ENCODE measurements at places on chromosomes 5 and 9.

DNA sequence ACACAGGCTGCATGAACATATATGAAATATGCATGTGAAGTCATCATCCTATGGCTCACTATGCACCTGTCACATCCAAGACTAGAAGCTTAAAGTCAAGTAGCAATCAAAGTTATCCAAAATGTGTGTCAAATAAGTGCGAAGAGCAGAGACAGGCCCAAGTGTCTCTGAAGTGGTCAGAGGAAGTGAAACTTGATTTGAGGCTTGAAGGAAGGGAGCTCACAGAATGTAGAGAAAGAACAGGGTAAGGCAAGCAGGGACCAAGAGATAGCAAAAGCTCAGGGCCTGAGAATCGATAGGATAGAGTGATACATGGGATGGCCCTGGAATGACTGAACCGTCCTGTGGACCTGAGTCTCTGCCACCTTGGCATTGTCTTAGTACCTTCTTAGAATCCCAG lies 274.3 kb upstream of the TRPC7 start:
- peaks cover 9% of the 10 kb centered on the region for H3K27me3 ChIP-seq
- no peak overlapping the region for H3K27ac ChIP-seq
- H3K4me1 ChIP-seq = no peaks in the 10 kb centered on the region
- H3K36me3 ChIP-seq = no peaks in the 10 kb centered on the region
- no peak overlapping the region for H3K4me3 ChIP-seq
- no peak for DNase-seq

DNA sequence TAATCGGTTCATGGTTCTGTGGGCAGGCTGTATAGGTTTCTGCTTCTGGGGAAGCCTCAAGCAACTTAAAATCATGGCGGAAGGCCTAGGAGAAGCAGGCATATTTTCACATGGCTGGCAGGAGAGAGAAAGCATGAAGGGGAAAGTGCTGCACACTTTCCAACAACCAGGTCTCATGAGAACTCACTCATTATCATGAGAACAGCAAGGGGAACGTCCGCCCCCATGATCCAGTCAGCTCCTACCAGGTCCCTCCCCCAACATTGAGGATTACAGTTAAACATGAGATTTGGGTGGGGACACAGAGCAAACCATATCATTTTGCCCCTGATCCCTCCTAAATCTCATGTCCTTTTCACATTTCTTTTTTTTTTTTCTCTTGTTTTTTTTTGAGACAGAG lies 82.1 kb downstream of the EHMT1 start:
- no peaks in the 10 kb centered on the region for H3K36me3 ChIP-seq
- H3K27ac ChIP-seq = no peak overlapping the region
- no peak for DNase-seq
- H3K4me1 ChIP-seq = no peaks in the 10 kb centered on the region
- H3K4me3 ChIP-seq = no peak overlapping the region

- H3K27me3 ChIP-seq = no peaks in the 10 kb centered on the region
- H3K4me1 ChIP-seq = no peaks in the 10 kb centered on the region
- DNase-seq = no peak
Measured at GRCh38 chr9:86589273-86589672, 235.1 kb upstream of the TUT7 start.

- no peak for DNase-seq
- H3K4me1 ChIP-seq = peaks cover under 1% of the 10 kb centered on the region
- no peaks in the 10 kb centered on the region for H3K36me3 ChIP-seq
Measured at GRCh38 chr5:119405419-119405818, 46.9 kb upstream of the HSD17B4 start.

DNA sequence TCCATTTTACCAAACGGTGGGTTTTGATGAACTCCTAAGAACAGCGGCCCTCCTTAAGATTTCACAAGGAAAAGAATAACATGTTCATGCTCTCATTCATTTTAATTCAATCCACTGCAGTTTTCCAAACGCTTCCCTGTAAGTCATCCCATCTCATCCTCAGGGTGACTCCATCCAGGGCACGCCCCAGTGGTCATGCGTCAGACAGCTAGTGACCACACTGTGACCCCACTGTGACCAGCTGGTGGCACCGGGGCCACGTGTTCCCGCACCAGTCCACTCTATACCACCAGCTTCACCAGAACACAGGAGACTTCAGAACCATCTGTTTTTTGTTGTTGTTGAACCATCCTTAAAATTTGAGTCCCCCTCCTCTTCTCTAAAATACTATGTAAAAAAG lies 14.3 kb downstream of the ATPSCKMT start:
- H3K4me1 ChIP-seq = peaks cover 27% of the 10 kb centered on the region
- H3K4me3 ChIP-seq = no peak overlapping the region
- no peak overlapping the region for H3K27ac ChIP-seq
- DNase-seq = no peak
- no peaks in the 10 kb centered on the region for H3K27me3 ChIP-seq
- peaks cover 13% of the 10 kb centered on the region for H3K36me3 ChIP-seq

DNA sequence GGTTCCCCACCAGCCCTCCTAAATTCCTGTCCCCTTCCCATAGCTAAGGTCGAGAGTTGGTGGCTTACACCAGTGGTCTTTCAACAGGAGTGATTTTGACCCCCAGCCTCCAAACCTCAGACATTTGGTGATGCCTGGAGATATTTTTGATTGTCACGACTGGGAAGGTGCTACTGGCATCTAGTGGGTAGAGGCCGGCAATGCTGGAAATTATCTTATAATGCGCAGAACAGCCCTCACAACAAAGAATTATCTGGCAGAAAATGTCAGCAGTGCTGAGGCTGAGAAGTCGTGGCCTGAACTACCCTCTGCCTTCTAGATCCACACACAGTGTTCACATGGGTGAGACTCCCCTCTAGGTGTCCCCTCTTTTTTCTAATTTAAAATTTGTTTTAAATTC lies 69.6 kb downstream of the IL31RA start:
- H3K36me3 ChIP-seq = no peaks in the 10 kb centered on the region
- H3K27me3 ChIP-seq = no peaks in the 10 kb centered on the region
- peak; percentile 36 for DNase-seq
- H3K27ac ChIP-seq = no peak overlapping the region

DNA sequence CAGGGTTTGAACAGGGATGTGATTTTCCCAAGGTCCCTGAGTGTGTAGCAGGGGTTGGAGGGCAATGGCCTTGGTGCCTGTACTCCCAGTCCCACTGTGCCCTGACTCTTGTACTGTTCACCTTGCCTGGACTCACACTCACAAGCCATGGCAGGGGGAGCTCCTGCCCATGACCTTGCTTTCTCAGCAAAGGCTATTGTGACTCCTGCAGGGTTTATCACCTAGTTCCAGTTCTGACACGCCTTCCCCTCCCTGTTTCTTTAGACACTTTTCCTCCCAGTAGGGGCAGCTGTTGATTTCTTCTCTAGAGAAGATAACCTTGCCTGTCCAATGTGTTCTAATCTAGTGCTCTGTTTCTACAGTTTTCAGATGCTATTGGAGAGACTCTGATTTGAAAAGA lies 139.5 kb downstream of the FSTL4 start:
- DNase-seq = no peak
- H3K27me3 ChIP-seq = peaks cover 16% of the 10 kb centered on the region
- H3K36me3 ChIP-seq = no peaks in the 10 kb centered on the region

DNA sequence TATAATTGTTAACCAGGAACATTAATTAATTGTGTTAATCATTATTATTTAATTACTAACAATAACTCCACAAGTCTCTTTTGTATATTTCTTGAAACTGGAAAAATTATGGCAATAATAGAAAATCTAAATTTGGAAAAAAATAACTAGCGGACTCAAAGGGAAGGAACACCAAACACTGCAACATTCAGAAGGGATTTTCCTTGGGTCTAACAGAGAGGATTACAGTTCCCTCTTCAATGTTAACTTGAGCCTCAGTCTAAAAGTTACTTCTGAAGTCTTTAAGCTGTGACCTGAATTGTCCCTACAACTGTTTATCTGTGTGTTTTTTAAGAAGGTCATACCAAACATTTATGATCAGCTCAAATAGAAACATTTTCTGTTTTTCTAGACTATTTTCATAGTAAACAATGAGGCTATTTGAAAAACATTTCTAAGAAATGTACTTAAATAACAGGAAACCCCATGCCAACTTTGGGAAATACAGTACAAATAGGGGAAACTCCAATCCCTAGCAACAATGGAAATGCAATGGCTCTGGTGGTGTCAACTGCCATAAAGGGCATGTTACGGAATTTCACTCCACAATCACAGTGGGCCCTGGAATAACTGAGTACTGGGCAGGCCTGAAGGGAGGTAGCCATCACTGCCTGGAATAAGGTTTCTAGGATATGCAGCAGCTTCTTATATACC lies 61.2 kb downstream of the MCTP1 start:
- no peak overlapping the region for H3K27ac ChIP-seq
- H3K4me1 ChIP-seq = no peaks in the 10 kb centered on the region
- no peaks in the 10 kb centered on the region for H3K36me3 ChIP-seq
- H3K4me3 ChIP-seq = no peak overlapping the region
- H3K27me3 ChIP-seq = no peaks in the 10 kb centered on the region
